Activated B cell treated with CpG ODN at 0.5 μM for 24 hours (primary cell): ENCODE measurements at places on chromosomes 1 and 21. TPM values are rescaled to one million over a fixed set of nuclear protein-coding genes. Genes with fewer than 3 reads are reported as not detected.

DNA sequence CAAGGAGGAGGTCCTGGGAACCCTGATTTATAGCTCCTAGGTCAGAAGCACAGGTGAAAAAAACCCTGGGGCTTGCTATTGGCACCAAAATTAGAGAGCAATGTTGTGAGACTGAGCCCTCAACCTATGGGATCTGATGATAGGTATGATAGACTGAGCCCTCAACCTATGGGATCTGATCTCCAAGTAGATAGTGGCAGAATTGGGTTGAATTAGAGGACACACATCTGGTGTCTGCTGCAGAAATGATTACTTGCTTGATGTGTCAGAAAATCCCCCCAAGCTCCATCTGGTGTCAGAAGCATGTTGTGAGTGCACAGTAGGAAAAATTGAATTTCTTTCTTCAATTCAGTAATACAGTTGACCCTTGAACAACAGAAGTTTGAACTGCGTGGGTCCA, 62.4 kb downstream of the MAP3K21 start:
- DNase-seq: no peak

DNA sequence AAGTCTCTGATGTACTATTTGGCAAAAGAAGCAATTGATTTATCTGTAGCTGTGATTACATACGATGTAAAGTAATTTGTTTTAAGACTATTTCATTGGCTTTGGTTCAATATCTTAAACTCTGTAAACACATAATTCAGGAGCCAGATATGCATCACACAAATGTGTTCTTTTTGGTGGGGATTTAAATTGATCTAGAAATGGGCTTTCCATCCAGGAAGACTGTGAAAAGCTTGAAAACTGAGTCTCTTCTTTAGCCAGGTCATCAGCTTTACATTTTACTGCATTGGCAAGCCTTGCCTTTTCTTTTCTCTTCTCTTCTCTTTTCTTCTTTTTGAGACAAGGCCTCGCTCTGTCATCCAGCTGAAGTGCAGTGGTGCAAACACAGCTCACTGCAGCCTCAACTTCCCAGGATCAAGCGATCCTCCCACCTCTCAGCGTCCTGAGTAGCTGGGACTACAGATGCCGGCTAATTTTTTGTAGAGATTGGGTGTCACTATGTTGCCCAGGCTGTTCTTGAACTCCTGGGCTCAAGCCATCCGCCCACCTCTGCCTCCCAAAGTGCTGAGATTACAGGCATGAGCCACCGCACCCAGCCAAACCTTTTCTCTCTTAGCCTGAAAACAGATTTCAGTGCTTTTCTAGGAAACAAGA, 1.4 kb downstream of the RCAN3 start:
- no peak for DNase-seq

- no peak for DNase-seq
Observed at GRCh38 chr1:75338616-75339483, 204.7 kb downstream of the LHX8 start.

CELA3B gene
- total RNA-seq: not detected in 2 replicates

GRCh38 chr1:176880955-176881595, 283.4 kb downstream of the ASTN1 start:
- no peak for DNase-seq

CLCA4 gene
- total RNA-seq: not detected in 2 replicates

DNA sequence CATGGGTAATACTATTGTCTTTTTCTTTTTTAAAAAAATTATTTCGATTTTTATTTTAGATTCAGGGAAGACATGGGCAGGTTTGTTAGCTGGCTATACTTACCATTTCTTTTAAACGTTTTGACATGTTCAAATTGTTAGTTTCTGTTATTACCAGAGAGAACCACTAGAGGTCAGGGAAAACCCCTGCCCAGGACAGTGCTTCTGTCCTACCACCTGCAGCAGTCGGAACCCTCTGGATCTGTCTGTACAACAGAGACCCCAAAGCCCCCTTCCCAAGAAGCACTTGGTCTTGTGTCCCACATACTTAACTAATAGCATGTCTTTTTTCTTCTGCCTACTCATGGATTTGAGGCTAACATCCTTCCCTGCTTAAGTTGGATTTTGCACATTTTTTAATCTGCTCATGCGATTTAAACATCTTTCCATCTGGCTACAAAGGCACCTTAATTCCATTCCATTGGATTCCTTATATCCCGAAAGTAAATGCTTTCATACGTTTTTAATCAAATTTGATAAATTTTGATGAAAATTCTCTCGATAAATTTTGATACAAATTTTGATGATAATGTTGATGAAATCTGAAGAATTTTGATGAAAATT, 10.0 kb upstream of the C1orf115 start:
- DNase-seq: no peak

DNA sequence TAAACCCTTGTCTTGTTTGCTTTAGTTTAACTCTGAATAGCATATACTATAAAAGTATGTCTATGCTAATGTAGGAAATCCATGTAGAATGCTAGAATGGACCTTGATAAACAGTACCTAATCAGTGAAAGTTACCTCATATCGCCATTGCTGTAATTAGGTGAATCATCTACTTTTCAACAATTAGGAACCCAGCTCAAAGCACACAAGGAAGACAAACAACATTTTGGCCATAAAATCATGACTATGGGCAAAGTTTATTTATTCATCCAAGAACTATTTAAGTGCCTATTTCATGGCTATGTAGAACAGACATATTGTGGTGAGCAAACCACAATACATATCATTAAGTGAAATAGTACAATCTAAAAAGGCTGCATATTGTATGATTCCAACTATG, 1043.2 kb downstream of the BRINP3 start:
- no peak for DNase-seq

HSPG2 gene
- total RNA-seq: 1.2 and 1.7 TPM in 2 replicates

EDEM3 gene
- total RNA-seq: 11.5 and 16.2 TPM in 2 replicates

AADACL3 gene
- not detected in 2 replicates for total RNA-seq

GRCh38 chr1:85090225-85090624, 41.9 kb upstream of the MCOLN3 start:
- no peak for DNase-seq

GRCh38 chr1:100219457-100219856, 30.2 kb downstream of the DBT start:
- no peak for DNase-seq

DNA sequence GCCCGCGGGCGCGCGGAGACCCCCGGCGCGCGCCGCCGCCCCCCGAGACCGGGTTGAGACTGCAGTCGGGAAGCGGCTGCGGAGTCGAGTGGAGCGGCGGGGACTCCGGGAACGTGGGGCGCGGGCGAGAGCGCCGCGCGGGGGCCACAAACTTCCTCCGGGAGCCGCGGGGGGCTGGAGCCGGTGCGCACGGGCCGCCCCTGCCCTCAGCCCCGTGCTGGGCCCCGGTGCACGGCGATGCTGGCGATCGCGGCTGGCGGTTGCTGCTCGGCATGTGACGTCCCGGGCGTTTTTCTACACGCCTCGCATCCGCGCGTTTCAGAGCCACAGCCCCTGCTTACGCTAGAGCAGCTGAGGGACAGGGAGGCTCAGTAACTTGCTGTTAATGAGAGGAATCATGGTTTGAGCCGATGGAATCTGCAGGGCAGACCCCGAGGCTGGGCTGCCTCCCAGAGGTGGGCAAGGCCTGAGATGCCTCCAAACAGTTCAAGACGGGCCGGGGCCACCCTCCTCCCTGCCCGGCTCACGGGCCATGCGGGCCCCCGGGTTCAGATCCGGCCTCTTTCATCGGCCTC, 520 bp downstream of the TMEM201 start:
- peak; percentile 36 for DNase-seq

GRCh38 chr1:12147201-12147701, 19.5 kb upstream of the TNFRSF1B start:
- DNase-seq: no peak

DNA sequence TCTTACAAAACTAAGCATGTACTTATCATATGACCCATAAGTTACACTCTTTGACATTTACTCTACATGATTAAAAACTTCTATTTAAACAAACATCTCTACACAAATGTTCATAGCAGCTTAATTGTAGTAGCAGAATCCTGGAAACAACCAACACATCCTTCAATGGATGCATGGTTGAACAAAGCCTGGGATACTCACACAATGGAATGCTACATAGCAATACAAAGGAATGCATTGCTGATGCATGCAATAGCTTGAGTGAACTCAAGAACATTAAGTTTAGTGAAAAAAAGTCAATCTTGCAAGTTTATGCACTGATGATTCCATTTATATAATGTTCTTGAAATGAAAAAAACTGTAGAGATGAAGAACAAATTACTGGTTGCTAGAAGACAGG, 686.9 kb downstream of the LRRIQ3 start:
- no peak for DNase-seq

POMGNT1 gene
- total RNA-seq: 37.4 and 39.5 TPM in 2 replicates

TTC22 gene
- 4.9 and 6.0 TPM in 2 replicates for total RNA-seq

- DNase-seq: no peak
Observed at GRCh38 chr21:36542312-36543101, 62.6 kb upstream of the CLDN14 start.

IL19 gene
- not detected in 2 replicates for total RNA-seq

MAGI3 gene
- total RNA-seq: 0.83 and 1.0 TPM in 2 replicates

CDA gene
- total RNA-seq: not detected in 2 replicates

DNA sequence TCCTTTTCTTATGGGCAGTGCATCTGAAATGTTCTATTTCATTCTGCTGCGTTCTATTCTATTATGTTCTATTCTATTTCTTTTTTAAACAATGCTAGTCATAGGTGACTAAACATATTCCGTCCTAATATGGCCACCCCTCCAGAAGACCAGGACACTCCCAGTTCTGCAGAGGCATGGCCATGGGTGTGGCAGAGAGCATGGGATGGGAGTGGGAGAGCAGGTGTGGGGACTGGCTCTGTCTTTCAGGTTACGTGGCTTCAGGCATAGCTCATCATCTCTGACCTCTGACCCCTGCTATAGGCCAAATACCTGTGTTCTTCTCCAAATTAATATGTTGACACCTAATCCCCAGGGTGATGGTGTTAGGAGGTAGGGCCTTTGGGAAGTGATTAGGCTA, 33.4 kb upstream of the TLR5 start:
- no peak for DNase-seq

SZRD1 gene
- total RNA-seq: 184 and 190 TPM in 2 replicates

DNA sequence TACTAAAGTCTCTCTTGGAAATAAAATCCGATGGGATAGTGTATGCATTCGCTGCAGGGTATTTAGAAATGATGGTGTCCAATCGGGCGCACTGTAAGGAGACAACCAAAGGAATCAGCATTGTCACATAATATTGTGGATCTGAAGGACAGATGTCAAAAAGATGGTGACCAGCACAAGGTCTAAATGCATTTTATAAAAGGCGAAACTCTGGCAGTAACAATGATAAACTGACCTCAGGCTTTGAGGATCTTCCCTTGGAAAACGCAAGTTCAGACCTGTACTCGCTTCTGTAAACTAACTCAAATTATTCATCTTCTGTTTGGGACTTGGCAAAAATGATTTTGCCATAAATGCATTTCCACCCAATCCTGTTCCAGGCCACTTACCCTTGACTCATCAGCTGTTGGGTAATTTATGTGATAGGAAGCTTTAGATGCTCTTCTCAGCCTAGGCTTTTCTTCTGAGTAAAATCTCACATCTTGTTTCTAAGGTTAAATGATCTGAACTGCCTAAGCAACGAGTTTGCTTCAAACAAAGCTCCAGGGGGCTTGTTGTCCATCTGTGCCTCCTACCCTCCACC, 33.8 kb downstream of the STPG1 start:
- no peak for DNase-seq

- no peak for DNase-seq
Observed at GRCh38 chr1:60394436-60394835, 320.9 kb upstream of the C1orf87 start.

GTF2B gene
- 30.0 and 32.2 TPM in 2 replicates for total RNA-seq

CASZ1 gene
- total RNA-seq: 31.1 and 35.6 TPM in 2 replicates

- no peak for DNase-seq
Observed at GRCh38 chr1:173099166-173099565, 48.4 kb upstream of the TNFSF18 start.

DNA sequence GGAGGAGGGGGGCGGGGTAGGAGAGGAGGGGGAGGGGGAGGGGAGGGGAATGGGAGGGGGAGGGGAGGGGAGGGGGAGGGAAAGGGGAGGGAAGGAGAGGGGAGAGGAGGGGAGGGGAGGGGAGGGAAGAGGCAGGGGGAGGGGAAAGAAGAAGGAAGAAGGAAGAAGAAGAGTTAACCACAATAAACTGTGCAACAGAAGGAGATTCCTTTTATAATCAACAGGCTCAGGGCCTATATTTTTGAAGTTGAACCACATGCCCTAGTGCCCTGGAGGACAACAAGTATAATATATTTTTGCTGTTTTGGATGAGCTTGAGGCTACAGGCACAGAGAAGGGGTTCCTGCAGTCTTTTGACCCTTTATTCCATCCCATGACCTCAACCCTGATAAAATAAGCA, 228.2 kb upstream of the IRF2BP2 start:
- no peak for DNase-seq

DNA sequence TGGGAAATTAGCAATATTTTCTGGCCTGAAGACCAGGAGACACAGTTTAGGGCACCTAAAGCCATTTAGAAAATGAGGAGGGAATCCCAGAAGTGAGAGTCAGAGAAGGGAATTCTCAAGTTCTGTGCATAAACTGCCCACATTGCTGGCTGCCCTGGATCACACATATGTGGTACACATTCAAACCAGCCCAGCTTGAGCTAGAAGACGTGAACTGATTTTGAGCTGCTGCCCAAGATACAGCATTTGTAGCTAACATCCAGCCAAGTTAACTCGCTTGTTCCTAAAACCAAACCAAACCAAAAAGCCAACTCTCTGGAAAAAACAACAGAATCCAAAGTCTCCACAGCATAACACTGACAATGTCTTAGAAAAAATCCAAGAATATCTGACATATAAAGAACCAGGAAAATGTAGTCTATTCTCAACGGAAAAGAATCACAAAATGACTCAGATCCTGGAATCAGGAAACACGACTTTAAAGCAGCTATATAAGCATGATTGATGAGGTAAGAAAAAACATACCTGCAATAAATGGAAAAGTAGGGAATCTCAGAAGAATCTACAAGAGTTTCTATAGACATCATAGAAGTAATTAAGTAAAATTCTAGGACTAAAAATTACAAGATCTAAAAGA, 18.2 kb upstream of the QSOX1 start:
- DNase-seq: no peak

GRCh38 chr1:157504646-157505045, 47.7 kb downstream of the FCRL5 start:
- no peak for DNase-seq

TFF1 gene
- total RNA-seq: not detected in 2 replicates

PIK3R3 gene
- 1.0 and 1.3 TPM in 2 replicates for total RNA-seq

PLPP3 gene
- 4.6 TPM in 2 replicates for total RNA-seq

- DNase-seq: no peak
Observed at GRCh38 chr1:41032147-41032546, 10.6 kb upstream of the SLFNL1 start.

GRCh38 chr1:92587445-92587844, 100.7 kb upstream of the GFI1 start:
- DNase-seq: no peak

DNA sequence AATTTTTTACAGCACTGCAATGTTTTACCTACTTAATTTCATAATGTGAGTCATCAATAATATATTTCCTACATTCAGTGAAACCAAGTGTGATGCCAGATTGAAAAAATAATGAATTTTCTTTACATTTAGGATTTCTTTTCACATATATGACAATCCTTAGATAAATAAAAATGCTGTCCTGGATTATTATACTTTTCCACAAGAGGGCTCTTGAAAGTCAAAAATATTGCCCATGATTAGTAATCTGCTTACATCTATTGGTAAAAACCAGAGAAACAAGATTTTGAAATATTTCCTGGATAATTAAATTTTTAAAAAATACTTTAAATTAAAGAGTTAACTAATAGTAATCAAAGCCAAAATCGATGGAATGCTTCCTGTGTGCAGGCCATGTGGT, 86.8 kb upstream of the PLPPR4 start:
- DNase-seq: no peak
